Foreskin keratinocyte (primary cell): ENCODE measurements at places on chromosomes 6 and 20.

DNA sequence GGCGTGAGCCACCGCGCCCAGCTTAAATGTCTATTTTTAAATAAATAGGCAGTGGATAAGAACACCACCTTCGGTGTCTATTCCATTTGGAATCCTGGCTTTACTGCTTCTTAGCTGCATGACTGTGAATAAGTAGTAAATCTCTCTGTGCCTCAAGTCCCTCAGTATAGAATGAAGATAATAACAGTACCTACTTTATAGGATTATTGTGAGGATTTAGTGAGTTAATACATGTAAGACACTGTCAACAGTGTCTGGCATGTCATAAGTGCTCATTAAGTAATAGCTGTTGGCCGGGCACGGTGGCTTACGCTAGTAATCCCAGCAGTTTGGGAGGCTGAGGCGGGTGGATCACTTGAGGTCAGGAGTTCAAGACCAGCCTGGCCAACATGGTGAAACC, 10.1 kb downstream of the TPX2 start:
- DNase-seq = no peak

- DNase-seq = no peak
These were observed 92.5 kb downstream of the MAN1A1 start for GRCh38 chr6:119256978-119257462.

- no peak for DNase-seq
These were observed 27.2 kb downstream of the MCUR1 start for GRCh38 chr6:13787137-13787536.

GRCh38 chr6:34143884-34144580, 1.9 kb downstream of the GRM4 start:
- DNase-seq = no peak

- no peak for DNase-seq
These were observed 20.5 kb downstream of the JPH2 start for GRCh38 chr20:44166477-44166876.
